ENCODE measurements at places on chromosomes 2 and 18. TPM values are rescaled to one million over a fixed set of nuclear protein-coding genes. Genes with fewer than 3 reads are reported as not detected.

- H3K27ac ChIP-seq: no peak overlapping the region
- no peaks in the 10 kb centered on the region for H3K27me3 ChIP-seq
- peaks cover 11% of the 10 kb centered on the region for H3K4me1 ChIP-seq
- peaks cover 5% of the 10 kb centered on the region for H3K36me3 ChIP-seq
- DNase-seq: no peak
- no peak overlapping the region for H3K4me3 ChIP-seq
Measured at GRCh38 chr2:202529389-202529788, 105.4 kb upstream of the FAM117B start.

- DNase-seq: no peak
- no peaks in the 10 kb centered on the region for H3K27me3 ChIP-seq
- H3K4me1 ChIP-seq: no peaks in the 10 kb centered on the region
- no peak overlapping the region for H3K27ac ChIP-seq
Measured at GRCh38 chr2:232431705-232432590, 24.0 kb upstream of the ALPI start.

The DSEL gene
- total RNA-seq: 23.9 TPM

DNA sequence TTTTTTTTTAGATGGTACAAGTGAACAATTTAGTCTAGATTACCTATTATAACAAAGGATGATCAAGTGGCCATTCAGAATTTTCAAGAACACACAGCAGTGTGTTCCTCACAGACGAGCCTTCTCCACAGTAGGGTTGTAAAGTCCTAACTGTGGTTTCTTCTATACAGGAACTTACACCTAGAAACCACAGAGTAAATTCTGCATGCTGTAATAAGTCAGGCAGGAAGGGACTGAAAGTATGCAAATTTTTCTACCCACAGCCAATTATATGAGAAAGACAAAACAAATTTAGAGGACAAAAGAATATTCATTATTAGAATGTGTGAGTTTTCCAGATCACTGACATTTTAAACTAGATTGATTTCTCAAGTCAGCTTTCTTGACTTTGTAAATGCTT lies 99.5 kb downstream of the RBMS1 start:
- no peak for DNase-seq
- H3K4me1 ChIP-seq: peaks cover 59% of the 10 kb centered on the region
- H3K4me3 ChIP-seq: no peak overlapping the region
- no peaks in the 10 kb centered on the region for H3K36me3 ChIP-seq
- H3K27ac ChIP-seq: no peak overlapping the region
- H3K27me3 ChIP-seq: no peaks in the 10 kb centered on the region

The DSC1 gene
- total RNA-seq: not detected

DNA sequence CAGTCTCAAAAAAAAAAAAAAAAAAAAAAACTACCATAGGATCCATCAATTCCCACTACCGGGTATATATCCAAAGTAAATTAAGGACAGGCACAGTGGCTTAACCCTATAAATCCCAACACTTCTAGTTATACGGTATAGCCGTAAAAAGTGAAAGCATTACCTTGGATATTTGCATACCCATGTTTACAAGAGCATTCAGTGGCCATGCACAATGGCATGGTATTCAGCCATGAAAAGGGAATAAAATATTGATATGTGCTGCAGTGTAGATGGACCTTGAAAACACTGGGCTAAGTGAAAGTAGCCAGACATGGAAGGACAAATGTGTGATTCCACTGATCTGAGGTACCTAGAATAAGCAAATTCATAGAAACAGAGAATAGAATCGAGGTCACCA lies 111.8 kb upstream of the CAB39 start:
- no peaks in the 10 kb centered on the region for H3K36me3 ChIP-seq
- H3K27me3 ChIP-seq: no peaks in the 10 kb centered on the region
- no peak overlapping the region for H3K27ac ChIP-seq
- no peaks in the 10 kb centered on the region for H3K4me1 ChIP-seq

GRCh38 chr18:37378336-37379010 lies 187.1 kb downstream of the CELF4 start:
- DNase-seq: no peak
- H3K4me3 ChIP-seq: no peak overlapping the region
- no peak overlapping the region for H3K27ac ChIP-seq
- peaks cover 50% of the 10 kb centered on the region for H3K27me3 ChIP-seq

The EGR4 gene
- total RNA-seq: not detected

DNA sequence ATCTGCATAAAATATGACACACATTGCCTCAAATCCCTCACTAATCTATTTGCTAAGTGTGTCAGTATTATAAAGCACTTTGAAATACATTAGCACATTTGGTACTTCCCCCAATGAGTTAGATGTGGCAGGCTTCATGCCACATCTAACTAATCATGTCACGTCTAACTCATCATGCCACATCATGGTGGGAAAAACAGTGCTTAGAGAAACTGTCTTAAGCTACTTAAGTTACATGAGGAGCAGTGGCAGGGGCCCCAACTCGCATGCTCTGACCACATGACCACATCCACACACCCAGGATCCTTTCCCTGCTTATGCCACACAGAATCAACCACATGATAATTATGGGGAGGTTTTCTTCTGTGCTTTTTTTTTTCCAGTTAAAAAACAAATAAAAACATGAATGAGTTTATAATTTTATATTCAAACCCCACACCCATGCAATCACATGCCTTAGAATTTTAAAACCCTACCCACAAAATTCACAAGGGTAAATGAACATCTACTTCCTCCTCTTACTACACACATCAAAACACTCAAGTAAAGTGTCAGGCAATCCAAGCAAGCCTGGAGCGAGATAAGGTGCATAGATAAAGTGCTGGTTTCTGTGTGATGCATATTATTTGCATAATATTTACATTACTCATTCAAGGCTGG lies 1.6 kb downstream of the ABCA12 start:
- no peak for DNase-seq
- no peaks in the 10 kb centered on the region for H3K4me1 ChIP-seq
- no peak overlapping the region for H3K27ac ChIP-seq

DNA sequence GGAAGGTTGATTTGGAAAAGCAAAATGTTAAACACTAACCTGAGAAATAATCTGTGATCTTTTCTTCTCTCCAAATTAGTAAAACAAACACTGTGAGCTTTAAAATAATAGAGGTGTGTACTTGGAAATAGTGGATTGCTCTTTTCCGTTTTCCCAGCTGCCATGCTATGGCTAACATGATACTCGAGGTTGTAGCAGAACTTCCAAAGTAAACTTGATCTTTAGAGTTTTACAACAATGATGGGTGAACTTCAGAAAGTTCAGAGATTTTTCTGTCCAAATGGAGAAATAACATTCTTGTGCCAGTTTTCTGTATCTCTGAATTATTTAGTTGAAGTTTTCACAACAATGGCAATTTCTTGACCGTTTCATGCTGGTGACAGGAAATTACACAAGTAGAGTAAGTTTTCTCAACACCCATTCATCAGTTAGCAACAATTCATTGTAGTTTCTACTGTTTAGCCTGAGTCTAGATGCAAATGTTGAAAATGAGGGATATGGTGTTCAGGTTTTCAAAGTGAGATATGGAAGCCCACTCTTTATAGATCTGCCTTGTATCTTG lies 135.3 kb upstream of the CTAGE1 start:
- no peaks in the 10 kb centered on the region for H3K36me3 ChIP-seq
- no peaks in the 10 kb centered on the region for H3K27me3 ChIP-seq
- no peak overlapping the region for H3K27ac ChIP-seq
- no peak overlapping the region for H3K4me3 ChIP-seq
- DNase-seq: no peak
- H3K4me1 ChIP-seq: no peaks in the 10 kb centered on the region

DNA sequence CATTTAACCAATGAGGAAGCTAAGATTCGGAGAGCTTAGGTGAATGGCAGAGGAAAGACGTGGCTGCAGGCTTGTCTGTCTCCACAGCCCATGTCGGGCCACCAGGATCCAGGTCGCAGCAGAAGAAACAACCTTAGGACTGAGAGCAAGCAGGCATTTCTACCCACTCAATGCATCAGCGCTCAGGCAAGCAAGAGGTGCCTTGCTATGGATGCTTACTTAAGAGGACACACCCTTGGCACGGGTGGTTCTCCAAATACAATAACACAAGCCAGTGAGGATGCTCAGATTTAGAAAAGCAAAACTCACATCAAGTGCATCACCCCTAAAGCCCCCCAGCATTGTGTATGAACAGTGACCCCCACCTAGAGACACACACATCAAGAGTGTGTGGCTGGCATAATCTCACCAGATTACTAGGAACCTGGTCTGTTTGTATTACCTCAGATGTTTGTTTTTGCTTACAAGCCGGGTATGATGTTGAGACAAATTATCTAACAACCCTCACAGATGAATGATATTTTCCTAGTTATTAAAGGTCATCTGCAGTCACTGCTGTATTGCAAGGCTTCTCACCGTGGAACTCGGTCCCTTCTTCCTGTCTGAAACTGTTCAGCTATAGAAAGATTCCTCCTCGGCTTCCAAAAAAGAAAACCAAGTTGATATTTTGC lies 34.2 kb upstream of the NPAS2 start:
- no peak overlapping the region for H3K4me3 ChIP-seq
- H3K4me1 ChIP-seq: peaks cover 11% of the 10 kb centered on the region
- H3K27me3 ChIP-seq: no peaks in the 10 kb centered on the region

The SCG2 gene
- total RNA-seq: 0.58 TPM

DNA sequence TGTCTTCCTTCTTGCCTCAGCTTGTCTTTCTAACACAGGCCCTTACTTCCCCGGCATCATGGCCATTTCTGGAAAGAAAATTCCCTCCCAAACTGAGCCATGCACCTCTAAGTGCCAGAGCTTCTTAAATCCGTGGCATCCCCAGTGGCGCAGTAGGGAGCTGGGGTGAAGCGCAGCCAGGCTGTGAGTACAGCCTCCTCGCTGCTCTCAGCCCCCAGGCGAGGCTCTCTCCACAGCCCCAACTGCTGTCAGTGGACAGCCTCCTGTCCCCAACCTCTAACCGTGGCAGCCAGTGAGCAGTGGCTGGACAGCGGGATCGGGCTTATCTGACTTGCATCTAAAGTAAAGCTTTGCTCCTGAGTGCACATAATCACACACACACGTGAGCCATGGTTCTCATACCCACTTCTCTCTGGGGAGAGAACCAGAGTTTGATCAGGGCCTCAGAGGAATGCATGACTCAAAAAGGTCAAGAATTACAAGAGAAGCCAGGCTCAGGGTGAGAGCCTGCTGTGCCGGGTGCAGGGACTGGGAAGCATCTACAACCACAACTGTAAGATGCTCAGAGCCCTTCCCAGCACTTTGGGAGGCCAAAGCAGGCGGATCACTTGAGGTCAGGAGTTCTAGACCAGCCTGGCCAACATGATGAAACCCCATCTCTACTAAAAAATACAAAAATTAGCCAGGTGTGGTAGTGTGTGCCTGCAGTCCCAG lies 50.7 kb downstream of the SFXN5 start:
- H3K36me3 ChIP-seq: peaks cover 19% of the 10 kb centered on the region
- no peaks in the 10 kb centered on the region for H3K4me1 ChIP-seq
- DNase-seq: peak; percentile 28
- no peaks in the 10 kb centered on the region for H3K27me3 ChIP-seq
- H3K4me3 ChIP-seq: no peak overlapping the region

- no peaks in the 10 kb centered on the region for H3K4me1 ChIP-seq
- DNase-seq: no peak
- H3K27ac ChIP-seq: no peak overlapping the region
Measured at GRCh38 chr2:206836722-206837121, 71.3 kb downstream of the FASTKD2 start.

- no peaks in the 10 kb centered on the region for H3K4me1 ChIP-seq
- H3K36me3 ChIP-seq: no peaks in the 10 kb centered on the region
- no peak overlapping the region for H3K27ac ChIP-seq
- DNase-seq: no peak
Measured at GRCh38 chr2:44843086-44843485, 98.4 kb upstream of the SIX3 start.

GRCh38 chr18:2856547-2857170 lies 9.9 kb downstream of the EMILIN2 start:
- H3K4me3 ChIP-seq: no peak overlapping the region
- no peaks in the 10 kb centered on the region for H3K36me3 ChIP-seq
- H3K27ac ChIP-seq: peak overlapping the region; percentile 69
- H3K4me1 ChIP-seq: no peaks in the 10 kb centered on the region

GRCh38 chr2:45690231-45690630 lies 38.8 kb downstream of the PRKCE start:
- no peak overlapping the region for H3K27ac ChIP-seq
- peaks cover 11% of the 10 kb centered on the region for H3K4me1 ChIP-seq
- H3K4me3 ChIP-seq: no peak overlapping the region
- DNase-seq: no peak

- no peaks in the 10 kb centered on the region for H3K27me3 ChIP-seq
- no peaks in the 10 kb centered on the region for H3K4me1 ChIP-seq
Measured at GRCh38 chr18:40566510-40566844, 1388.6 kb upstream of the PIK3C3 start.

DNA sequence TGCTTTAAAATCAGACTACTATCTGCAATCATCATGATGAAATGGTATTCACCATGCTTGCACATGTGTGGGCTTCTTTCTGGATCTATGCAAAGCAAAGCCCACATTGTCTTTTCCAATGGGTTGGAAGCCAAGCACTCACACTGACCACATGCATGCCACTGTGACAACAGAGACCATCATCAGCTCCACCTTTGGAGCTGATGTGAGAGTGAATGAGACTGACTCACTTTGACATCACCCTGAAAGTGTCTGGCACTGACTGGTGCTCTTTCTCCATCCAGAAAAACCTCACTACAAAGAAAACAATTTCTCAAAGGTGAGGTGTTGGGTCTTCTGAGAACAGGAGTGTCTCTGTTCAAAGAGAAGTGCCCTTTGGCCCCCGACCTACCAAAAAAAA lies 4.7 kb downstream of the MYO5B start:
- H3K36me3 ChIP-seq: no peaks in the 10 kb centered on the region
- DNase-seq: no peak
- peaks cover 22% of the 10 kb centered on the region for H3K4me1 ChIP-seq
- no peak overlapping the region for H3K4me3 ChIP-seq

DNA sequence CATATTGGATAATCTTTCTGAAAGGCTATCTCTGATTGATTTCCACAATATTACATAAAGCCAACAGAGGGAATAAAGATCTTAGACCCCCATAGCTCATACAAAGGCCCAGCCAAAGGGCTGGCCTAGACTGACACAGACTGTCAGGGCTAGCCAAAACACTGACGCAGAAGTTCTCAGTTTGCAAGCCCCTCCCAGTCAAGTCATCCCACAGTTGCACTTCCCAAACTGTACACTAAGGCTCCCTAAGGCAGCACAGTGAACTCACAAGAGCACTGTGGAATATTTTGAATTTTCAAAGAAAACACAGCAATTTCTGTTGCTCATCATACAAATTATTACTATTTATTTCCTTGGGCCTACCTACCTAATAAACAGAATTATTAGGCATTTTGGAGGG lies 244.9 kb downstream of the SP3 start:
- DNase-seq: no peak
- H3K27me3 ChIP-seq: no peaks in the 10 kb centered on the region
- no peaks in the 10 kb centered on the region for H3K4me1 ChIP-seq
- H3K27ac ChIP-seq: no peak overlapping the region

The CCDC85A gene
- 3.2 TPM for total RNA-seq

DNA sequence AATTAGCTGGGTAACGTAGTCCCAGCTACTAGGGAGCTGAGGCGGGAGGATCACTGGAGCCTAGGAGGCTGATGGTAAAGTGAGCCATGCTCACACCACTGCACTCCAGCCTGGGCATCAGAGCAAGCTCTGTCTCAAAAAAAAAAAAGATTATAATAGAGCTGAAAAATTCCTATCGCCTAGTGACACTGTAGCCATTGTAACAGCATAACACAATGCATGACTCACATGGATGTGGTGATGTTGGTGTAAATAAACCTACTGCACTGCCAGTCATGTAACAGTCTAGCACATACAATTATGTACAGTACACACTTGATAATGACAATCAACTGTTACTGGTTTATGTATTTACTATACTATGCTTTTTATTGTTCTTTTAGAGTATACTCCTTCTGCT lies 39.6 kb downstream of the MGAT4A start:
- H3K27ac ChIP-seq: no peak overlapping the region
- no peak overlapping the region for H3K4me3 ChIP-seq

The SLC38A11 gene
- 18.7 TPM for total RNA-seq

All from stomach (tissue), 19 donors.